ENCODE measurements at places on chromosomes 16 and 17.

GRCh38 chr16:78677181-78677731 is 577.8 kb downstream of the WWOX start:
- no peak for DNase-seq

DNA sequence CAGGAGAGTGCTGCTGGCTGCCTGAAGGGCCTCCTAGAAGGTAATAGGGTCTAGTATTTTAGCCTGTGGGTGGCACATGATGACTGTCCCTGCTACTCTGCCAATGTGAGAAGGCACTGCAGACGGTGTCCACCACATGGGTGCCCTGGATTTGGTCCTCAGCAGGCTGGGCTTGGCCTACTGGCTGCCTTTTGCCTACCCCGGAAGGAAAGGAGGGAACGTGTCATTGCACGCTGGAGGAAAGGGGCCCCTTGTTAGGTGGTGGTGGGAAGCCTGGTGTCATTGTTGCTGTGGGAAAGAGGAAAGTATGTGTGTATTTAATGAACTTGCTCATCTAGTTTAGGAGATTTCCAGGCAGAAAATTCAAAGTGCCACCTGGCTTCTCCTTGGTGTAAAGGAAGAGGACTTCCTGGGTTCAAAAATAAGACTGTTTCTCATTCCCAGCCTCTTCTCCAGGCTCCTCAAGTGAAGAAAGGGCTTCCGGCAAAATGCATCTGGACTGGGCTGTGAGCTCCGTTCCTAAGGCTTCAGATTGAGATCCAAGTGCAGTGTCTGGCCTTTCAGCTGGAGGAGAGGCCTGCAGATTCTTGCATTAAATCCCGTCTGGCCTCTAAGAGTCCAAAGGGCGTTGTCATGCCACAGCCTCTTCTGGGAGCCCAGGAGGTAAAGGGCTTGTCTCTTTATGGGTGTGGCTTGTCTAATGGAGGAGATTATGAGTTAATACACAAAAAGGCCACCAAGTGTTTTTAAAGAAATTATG is 55.1 kb downstream of the RPTOR start:
- no peak for DNase-seq

- DNase-seq = no peak
Measured at GRCh38 chr17:21199856-21200255, 14.1 kb downstream of the TMEM11 start.

GRCh38 chr17:42129109-42129837 is 6.7 kb downstream of the HSPB9 start:
- no peak for DNase-seq

- no peak for DNase-seq
Measured at GRCh38 chr17:39399791-39400190, 1.6 kb downstream of the FBXL20 start.

DNA sequence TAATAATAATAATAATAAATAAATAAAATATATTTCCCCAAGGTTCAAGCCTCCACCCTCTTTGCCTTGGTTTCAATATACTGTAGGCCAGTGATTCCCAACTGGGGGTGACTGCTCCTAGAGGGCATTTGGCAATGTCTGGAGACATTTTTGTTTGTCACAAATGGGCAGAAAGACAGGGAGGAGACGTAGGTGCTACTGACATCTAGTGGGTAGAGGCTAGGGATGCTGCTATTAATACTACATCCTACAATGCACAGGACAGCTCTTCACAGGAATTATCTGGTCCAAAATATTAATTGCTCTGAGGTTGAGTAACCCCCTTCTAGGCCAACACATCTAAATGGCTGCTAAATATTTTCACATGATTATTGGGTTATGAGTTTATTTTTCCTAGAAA is 12.8 kb upstream of the PRR14 start:
- DNase-seq = no peak

DNA sequence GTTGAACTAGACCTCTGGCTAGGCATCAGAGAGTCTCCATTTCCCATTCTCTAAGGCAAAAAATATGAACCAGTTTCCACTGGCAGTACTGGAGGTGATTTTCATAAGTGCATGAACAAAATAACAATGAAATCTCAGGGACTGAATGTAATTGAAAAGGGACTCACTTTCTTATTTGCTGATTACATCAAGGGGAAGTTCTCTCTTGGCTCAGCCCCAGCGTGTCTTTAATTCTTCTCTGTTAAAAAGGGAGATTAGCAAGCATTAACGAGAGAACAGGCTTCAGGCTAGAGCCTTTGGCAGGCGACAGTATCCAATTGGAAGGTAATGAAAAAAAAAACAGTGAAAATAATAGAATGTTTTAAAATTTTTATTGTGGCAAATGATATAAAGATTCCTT is 34.0 kb upstream of the ADAMTS18 start:
- DNase-seq = no peak

DNA sequence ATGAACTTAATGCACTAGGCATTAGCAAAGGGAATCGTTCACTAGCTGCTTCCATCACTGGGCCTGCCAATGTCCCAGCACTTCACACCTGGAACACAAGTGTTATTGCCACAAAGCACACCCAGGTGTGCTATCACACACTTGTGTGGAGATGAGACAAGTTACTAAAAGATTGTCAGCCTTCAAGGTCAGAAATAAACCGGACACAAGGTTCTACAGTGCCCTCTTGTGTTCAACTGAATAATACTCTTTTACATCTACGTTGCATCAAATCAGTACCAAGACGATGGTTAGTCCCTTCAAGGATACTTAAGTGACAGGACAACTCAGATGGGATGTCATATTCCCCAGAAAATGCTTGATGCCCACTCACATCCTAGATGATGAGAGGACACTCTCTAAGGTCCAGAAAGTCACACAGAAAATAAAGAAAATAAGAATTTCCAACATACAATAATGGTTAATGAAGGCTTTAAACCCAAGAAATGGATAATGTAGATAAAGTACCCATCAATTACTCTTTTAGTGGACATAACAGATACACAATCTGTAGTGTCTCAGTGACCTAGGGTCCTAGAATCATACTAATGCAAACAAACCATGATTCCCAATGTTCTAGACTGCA is 16.4 kb upstream of the GLG1 start:
- DNase-seq = no peak

GRCh38 chr16:56833243-56833970 is 31.6 kb upstream of the SLC12A3 start:
- no peak for DNase-seq

DNA sequence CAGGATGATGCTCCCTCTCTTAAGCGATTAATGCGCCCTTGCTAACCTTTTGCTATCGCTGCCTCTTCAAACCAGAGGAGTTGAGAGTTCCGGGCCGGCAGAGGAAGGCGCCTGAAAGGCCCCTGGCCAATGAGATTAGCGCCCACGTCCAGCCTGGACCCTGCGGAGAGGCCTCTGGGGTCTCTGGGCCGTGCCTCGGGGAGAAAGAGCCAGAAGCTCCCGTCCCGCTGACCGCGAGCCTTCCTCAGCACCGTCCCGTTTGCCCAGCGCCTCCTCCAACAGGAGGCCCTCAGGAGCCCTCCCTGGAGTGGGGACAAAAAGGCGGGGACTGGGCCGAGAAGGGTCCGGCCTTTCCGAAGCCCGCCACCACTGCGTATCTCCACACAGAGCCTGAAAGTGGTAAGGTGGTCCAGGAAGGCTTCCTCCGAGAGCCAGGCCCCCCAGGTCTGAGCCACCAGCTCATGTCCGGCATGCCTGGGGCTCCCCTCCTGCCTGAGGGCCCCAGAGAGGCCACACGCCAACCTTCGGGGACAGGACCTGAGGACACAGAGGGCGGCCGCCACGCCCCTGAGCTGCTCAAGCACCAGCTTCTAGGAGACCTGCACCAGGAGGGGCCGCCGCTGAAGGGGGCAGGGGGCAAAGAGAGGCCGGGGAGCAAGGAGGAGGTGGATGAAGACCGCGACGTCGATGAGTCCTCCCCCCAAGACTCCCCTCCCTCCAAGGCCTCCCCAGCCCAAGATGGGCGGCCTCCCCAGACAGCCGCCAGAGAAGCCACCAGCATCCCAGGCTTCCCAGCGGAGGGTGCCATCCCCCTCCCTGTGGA is 16.0 kb upstream of the STH start:
- DNase-seq = no peak

DNA sequence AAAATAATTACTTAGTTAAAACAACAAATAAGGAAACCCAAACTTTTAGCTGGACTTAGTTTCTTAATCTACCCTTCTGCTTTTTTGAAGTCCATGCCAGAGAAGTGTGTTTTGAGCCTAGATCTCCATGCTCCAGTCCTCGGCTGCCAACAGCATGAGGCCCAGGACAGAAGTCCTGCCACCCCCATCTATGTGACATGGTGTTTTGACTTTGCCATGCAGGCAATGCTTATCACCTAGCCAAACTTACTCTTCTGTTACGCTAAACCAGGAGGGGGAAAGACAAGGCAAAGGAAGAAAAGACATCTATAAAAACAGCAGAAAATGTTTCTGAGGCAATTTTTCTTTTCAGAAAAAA is 119.5 kb downstream of the PARN start:
- DNase-seq = no peak

- DNase-seq = no peak
Measured at GRCh38 chr17:41959336-41960095, 7.1 kb upstream of the CNP start.

GRCh38 chr17:39688475-39688835 is 598 bp upstream of the PGAP3 start:
- DNase-seq = no peak

DNA sequence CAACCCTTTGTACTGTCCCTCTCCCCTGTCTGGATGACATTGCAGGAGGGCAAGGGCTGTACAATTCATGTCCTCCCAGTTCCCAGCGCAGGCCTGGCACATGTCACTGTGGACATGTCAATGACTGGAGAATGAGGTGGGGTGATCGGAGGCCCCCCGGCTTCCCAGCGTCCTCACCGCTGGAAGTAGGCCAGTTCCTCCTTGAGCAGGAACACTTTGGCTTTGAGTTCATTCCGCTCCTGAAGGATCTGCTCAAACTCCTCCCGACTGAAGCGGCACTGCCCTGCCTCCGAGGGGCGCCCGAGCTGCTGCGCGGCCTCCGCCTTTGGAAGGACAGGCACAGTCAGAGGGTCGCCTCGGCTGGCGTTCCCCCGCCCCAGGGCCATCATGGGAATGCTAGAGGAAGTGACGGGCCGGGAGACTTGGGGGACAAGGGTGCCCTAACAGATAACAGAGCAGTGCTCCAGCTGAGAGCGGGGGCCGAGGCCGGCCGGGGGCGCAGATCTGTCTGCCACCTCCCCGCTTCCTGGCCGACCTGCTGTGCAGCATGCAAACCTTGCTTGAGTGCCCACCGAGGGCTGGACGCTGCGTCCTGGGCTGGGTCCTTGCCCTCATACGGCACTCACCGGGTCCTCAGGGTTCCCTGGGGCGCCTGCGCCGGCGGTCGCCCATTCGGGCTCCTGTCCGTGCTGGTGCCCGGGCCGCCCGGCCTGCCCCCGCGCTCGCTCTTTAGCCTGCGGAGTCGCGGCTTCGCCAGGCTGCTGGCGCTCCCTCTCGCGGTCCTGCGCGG is 1.3 kb downstream of the RILP start:
- DNase-seq = no peak

- DNase-seq = no peak
Measured at GRCh38 chr16:60882816-60883215, 1153.4 kb downstream of the CDH8 start.

DNA sequence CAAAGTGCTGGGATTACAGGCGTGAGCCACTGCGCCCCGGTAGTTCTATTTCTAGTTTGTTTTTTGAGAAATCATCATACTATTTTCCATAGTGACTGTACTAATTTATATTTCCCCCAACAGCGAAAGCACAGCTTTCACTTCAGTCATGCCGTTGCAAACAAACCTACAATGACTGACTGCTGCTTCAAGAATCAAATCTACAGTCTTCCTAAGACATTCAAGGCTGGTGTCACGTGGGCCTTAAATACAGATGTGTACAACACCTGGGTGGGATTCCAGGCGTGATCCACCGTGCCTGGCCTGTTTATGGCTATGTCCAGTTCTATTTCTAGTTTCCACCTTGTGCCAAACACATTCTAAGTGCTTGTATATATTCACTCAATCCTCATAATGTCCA is 72.0 kb downstream of the ABCC6 start:
- no peak for DNase-seq

DNA sequence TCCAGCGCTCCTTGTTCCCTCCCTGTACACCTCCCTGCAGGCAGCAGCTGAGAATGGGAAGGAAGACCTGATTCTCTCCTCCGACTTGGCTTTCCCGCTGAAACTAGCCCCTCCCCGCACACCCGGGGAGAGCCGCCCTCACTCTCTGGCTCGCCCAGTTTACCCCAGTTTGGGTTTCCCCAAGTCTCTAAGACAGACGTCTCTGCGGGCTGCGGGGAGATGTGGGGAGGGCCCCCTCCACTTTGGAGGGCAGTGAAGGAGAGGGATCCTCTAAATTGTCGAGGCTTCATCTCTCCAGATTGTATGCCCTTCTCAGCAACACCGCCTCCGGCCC is 797 bp downstream of the GRB7 start:
- no peak for DNase-seq

DNA sequence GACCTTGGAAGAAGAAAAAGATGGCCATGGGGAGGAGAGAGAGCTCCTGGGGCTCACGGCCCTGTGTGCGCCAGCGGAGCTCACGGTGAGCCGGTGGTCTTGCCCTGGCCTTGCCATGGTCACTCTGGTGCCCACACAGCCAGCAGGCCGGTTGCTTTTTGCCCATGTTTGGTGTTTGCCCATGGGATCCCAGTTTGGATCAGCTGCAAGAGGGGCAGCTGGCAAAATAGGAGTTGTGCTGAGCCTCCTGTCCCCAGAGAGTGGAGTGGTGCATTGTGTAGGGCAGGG is 1.6 kb downstream of the NHERF1 start:
- DNase-seq = no peak

DNA sequence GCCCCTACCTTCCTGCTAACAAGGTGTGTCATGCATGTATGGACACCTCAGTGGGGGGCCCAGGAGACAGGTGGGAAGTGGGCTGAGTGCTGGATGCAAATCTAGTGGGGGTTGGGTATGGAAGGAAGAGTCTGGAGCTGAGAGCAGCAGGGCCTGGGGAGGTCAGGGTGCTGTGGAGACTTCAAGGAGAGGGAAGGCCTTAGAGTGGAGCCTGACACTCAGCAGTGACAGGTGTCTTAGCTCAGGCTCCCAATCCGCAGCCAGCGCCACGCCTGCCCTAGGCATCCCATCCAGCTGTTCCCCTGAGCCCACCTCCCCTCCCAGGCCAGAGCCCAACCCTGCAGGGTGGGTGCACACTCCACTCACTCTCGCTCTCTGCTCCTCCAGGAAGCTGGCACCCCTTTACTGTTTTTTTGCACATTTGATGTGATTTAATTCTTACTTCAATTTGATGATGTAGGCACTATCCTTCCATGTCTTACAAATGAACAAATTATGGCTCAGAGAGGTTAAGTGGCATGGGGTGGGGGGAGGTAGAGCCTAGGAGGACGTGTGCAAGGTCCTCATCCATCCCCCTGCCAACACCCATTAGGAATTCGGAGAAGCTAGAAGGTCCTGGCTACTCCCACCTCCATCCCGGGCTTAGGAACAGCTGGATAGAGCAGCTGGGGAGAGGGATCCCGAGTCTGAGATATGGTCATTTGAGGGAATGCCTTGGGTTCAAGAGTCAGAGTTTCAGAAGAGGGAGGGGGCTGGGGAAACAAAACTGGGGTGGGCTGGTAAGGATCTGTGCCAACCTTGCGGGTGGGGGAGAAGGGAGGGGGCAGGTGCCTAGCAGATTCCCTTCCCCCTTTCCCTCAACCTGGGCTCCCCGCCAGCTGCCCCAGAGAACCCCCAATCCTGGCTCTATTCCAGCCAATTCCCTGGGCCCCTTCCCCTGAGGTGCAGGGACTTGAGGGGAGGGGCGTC is 2.1 kb downstream of the FAM171A2 start:
- no peak for DNase-seq

Measured in cortex of kidney (tissue), 1 donor.